ENCODE measurements at places on chromosomes 12 and 14.
A peak's percentile ranks its signal among the peaks of the same experiment; 100 is the strongest.

GRCh38 chr12:3036901-3037600, 40.1 kb upstream of the TSPAN9 start:
- DNase-seq, result no peak

- DNase-seq, result no peak
These were observed 42.3 kb upstream of the CSRP2 start for GRCh38 chr12:76921100-76921471.

- peak; percentile 83 for DNase-seq
These were observed 6.8 kb upstream of the SYNE3 start for GRCh38 chr14:95523051-95523814.

- no peak for DNase-seq
These were observed 1.0 kb downstream of the WBP11 start for GRCh38 chr12:14802247-14802646.

- DNase-seq, result no peak
These were observed 9.4 kb downstream of the CLBA1 start for GRCh38 chr14:104994978-104995377.

DNA sequence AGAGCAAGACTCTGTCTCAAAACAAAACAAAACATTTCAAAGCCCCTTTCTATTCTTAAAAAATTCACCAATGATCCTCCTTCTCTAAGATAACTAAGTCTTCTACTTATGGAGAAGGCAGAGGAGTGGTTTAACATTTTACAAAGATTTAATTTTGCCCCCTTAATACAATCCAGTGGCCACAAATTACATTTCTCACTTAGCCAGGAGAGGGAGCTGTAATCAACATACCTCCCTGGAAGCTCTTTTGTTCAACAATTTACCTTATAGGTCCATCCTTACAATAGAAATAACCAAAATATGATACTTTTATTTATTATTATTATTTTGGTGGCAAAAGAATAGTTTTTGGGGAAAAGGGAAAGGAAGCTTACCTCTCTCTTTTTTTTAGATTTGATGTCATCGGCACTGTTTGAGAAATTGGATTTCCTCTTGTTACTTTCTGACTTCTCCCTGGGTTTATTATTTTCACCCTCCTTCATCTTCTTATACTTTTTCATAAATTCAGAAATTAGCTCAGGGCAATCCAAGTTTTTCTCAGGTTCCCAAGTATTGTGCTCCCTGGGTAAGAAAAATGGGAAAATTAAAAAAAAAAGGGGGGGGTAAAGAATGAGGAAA, 28.1 kb downstream of the CBX5 start:
- peak; percentile 44 for DNase-seq

DNA sequence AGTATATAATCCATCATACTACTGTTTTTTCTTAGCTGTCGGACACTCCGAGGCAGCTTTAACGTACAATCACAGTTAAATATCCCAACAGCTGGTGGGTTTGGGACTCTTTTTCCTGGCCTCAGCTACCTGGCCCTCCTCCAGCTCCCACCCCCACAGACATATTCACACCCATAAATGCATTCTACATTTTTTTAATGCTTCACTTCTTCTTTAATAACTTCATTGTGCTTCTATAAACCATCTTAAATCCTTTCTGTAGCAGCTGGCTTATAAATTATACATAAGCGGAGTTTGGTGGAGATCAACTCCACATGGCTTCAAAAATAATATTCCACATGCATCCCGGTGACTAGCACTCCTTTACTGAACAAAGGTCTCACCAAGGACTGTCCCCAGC, 33.3 kb downstream of the TDG start:
- DNase-seq, result no peak

DNA sequence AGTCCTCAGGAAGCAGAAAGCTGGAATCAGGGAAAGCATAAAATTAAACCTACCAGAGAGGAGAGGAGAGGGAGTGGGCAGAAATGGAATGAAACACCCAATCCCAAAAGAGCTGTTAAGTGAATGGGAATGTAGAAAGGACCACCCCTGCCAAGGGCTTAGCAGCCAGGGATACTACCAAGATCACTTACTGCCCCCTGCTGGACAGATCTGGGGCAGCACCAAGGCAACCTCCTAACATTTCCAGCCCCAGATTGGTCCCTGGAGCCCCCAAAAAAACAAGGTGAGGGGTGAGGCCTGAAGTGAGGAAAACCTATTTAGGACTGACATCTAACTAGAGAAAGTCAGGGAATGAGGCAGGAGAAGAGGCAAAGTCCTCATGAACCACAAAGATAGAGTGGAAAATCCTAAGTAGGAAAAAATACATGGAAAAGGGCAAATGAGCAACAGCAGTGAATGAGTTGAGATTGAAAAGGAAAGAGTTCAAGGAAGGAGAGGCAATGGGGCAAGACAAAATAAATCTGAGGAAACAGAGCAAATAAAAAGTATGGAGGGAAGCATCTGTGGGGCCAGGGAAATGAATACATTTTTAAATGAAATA, 11.2 kb upstream of the FKBP11 start:
- peak; percentile 84 for DNase-seq

DNA sequence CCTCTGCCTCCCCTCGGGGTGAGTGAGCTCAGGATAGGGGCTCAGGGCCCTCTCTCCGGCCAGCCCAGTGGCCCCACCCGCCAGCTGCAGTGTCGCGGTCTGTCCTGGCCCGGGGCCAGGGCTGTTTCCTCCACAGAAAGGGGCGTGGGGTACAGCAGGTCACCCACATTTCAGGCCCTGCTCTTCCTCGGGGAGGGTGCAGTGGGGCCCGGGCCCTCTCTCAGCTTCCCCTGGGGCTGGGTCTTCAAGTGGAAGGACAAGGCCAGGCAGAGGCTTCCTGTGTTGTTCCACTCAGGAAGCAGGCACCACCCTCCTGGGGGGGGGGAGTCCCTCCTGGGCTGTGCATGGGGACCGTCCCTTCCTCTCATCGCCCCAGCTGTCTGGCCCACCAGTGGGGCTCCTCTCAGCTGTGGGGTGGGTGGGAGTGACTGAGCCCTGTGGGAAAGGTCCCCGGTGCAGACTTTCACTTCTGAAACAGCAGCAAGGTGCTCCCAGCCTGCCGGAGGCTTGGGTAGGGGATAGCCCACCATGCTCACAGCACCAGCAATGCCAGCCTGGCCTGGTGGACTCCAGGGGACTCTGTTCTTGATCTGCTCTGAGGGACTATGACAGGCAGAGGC, 3.7 kb downstream of the GPR132 start:
- DNase-seq, result peak; percentile 57

- peak; percentile 11 for DNase-seq
These were observed 13.4 kb upstream of the ALDH2 start for GRCh38 chr12:111753144-111753881.

DNA sequence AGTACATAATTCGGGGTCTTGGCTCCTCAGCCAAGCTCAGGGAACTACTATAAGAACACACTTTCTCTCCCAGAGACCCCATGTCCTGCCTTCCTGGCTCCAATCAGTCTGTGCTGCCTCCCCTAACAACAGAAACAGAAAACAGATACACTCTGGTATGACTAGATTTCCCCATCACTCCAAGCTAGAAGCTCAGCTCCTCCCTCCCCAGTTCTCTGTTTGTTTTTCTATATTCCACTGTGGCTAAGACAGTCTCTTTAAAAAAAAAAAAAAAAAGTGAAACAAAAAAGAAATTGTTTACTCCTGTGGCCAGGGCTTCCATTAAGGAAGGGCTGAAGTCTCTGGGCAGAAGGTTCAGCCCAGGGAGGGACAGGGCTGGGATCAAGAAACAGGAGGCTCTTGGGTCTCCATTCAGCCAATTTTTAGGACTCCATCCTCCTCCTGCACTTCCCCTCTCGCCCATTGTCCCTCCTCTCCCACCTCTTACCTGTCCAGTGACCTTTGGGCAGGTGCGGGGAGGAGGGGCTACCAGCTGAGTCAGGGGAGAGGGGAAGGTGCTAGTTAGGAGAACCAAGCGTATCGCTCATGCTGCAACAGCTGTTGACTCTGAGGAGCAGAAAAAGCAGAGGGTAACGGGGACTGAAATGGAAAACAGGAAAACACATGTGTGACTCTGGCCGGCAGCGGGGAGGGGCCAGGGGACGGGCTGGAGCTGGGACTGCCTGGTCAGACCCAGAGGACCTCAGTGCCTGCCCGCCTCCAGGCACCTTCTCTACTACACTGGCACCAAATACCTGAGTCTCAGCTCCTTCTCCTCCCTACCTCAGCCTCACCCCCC, 4.1 kb upstream of the SLC7A7 start:
- DNase-seq, result peak; percentile 16

DNA sequence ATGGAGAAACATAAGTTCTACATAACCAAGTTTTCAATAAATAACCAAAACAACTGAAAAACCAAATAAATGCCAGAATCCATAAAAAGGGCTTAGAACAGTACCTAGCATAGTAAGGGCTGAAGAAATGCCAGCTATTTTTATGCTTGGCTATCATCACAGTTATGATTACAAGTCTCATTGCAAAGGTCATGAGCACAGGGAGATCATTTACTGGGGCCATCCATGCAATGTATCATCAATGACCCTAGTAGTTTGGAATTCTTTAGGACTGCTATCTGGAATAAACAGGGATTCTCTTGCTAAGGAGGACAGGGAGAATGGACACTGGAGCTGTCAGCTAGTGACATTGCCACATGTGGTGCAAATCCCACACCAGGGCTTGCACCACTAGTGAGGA, 92.5 kb upstream of the NAP1L1 start:
- DNase-seq, result no peak

- DNase-seq, result peak; percentile 71
These were observed 126.0 kb upstream of the ATF7IP start for GRCh38 chr12:14239350-14239934.

Data from activated CD4-positive, alpha-beta T cell treated with anti-CD3 and anti-CD28 coated beads, Interleukin-2, Interleukin-6, amounts not matched to agents 100 ng/mL and 50 ng/mL, durations not matched to agents 16 hours and 8 hours (primary cell).